ENCODE measurements at places on chromosomes 11 and 22. TPM values are rescaled to one million over a fixed set of nuclear protein-coding genes. Genes with fewer than 3 reads are reported as not detected.

Gene ETS1
- total RNA-seq, result 32.6 TPM

Gene MALAT1
- total RNA-seq, result 39.4 TPM

Gene IRAG1
- 0.05 TPM for total RNA-seq

Gene C11orf91
- total RNA-seq, result 0.50 TPM

Gene RIBC2
- 3.2 TPM for total RNA-seq

Gene ANO5
- total RNA-seq, result 2.0 TPM

Gene TTC17
- total RNA-seq, result 33.8 TPM

Gene OR51B5
- not detected for total RNA-seq

Gene CRYBB3
- not detected for total RNA-seq

Gene OR5B21
- not detected for total RNA-seq

Gene CAVIN3
- total RNA-seq, result 33.9 TPM

Data from A549 treated with CpdA at 1 μM for 4 hours (cell line).